ENCODE measurements at places on chromosomes 7 and 10. TPM values are rescaled to one million over a fixed set of nuclear protein-coding genes. Genes with fewer than 3 reads are reported as not detected.

The CAV2 gene
- total RNA-seq = 81.6 TPM

The FAM185A gene
- 7.8 TPM for total RNA-seq

The TUBAL3 gene
- total RNA-seq = not detected

The MEST gene
- total RNA-seq = 367 TPM

The ITGA8 gene
- total RNA-seq = 6.9 TPM

DNA sequence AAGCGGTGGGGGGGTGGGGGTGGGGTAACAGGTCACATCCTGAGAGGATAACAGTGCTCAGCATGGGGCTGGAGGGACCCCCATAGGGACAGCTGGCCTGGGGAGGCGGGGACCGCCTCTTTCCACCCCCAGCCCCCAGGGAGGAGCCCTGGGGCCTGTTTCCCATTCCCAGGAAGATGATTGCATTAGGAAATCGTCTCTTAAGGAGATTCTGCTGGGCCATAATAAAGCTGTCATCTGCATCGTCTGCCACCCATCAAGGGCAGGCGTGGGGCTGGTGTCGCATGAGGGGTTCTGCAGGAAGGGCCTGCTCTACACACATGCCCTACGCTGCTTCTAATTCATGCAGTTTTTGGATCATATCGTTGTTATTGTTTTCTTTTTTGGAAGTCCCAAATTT is 17.2 kb downstream of the RET start:
- no peak for DNase-seq

DNA sequence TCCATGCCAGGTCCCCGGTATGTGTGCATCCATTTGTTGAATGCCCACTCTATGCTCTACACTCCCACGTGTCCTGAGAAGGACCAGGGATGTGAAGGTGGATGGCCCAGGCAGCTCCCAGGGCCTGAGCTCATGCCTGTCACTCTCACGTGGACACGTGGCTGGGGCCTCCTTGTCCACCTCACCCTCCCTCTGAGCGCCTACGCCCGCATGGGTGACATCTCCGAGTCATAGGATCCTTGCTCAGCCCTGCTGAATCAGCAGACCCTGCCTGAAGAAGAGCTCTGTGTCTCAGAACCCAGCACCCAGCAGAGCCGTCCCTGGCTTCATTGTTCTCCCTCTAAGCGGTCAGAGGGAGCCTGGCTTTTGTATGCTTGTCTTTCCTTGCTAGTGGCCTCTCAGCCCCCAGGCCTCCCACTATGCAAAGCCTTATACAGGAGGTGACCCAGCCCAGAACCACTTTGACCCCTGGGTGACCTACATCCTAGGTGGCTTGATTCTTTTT is 107.9 kb upstream of the PPIF start:
- DNase-seq = no peak

DNA sequence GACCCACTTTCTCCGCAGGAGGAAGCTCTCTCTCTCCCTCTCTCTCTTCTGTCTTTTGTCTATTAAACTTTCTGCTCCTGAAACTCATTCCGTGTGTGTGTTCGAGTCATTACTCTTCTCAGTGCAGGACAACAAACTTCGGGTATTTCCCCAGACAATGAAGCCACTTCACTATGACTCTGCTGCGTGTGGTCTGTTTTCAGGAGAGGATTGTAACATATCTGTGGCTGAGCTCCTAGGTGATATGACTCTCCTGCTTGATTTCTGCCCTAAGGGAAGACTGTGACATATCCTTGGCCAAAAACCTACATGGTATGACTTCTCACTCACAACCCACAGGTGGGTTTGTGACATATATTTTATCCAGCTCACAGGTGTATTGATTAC is 39.9 kb upstream of the ZNF107 start:
- no peak for DNase-seq

DNA sequence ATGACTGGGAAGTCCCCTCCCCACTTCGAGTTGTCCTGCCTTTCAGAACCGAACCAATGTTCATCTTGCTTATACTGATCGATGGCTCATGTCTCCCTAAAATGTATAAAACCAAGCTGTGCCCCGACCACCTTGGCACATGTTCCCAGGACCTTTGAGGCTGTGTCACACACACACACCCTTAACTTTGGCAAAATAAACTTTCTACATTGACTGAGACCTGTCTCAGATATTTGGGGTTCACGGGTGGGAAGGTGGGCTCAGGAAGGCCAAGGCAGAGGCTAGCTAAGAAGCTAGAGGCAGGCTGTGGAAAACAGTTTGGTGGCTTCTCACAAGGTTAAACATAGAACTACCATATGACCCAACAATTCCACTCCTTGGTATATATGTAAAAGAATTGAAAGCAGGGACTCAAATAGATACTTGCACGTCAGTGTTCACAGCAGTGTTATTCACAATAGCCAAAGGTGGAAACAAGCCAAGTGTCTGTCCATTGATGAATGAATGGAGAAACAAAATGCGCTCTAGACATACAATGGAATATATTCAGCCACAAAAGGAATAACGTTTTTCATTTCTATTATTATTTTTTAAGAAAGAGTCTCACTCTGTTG is 15.4 kb downstream of the PRF1 start:
- no peak for DNase-seq

Measured in osteocyte (in vitro differentiated cells).